Stimulated activated CD4-positive, alpha-beta T cell treated with anti-CD3 and anti-CD28 coated beads, Interleukin-2, amount 100 ng/mL, for 4 hours (primary cell): ENCODE measurements at places on chromosomes 5 and 9.

DNA sequence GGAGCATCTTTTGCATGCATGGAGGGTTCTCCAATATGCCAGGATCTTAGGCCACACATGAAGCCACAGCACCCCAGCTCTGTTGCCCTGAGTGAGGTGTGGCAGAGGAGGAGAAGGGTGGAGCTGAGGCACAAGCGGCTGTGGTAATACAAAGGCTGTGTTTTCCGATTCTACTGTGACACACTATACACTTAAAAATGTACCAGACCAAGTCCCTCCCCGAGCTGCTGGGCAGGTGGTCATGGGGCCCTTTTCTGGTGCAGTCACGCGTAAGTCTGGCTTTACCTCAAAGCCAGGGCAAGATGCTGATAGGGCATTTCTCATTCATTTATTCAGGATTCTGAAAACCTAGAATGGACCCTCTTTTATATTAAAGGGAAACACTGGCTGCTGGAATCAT lies 3.7 kb downstream of the ADGRV1 start:
- DNase-seq: no peak

GRCh38 chr5:107874795-107875194 lies 204.1 kb upstream of the EFNA5 start:
- DNase-seq: no peak

- DNase-seq: no peak
Measured at GRCh38 chr5:39473156-39473775, 48.5 kb upstream of the DAB2 start.

DNA sequence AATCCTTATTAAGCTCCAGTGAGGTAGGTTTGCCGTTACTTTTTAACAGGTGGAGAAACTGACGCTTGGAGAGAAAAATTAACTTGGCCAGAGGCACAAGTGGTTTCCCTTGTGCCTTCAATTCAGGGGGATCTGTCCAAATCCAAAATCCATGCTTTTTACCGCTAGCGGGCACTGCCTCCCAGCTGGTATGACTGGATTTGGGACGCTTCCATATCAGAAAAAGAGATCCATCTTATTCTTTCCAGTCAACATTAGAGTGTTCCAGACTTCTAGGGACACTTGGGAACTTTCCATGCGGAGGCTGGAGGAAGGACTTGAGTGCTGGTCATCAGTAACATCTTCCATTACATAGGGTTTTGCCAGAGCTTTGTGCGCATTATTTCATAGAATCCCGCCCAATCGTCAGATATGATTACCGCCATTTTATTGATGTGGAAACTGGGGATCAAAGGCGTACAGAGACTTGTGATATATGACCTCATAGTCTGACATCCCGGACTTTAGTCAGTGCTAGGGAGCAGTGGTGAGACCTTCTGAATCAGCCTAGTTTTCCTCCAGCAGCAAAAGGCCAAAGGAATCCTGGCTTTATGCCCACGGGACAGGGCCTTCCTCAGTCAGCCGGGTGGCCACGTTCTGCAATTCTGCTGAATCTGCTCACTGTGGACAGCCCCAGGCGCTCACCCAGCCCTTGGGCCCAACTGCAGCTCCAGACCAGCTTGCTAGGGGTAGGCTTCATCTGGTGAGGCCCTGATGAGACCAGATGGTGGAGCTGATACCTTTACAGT lies 1.1 kb upstream of the GNPDA1 start:
- DNase-seq: no peak

- no peak for DNase-seq
Measured at GRCh38 chr5:111668477-111669414, 88.2 kb downstream of the NREP start.

DNA sequence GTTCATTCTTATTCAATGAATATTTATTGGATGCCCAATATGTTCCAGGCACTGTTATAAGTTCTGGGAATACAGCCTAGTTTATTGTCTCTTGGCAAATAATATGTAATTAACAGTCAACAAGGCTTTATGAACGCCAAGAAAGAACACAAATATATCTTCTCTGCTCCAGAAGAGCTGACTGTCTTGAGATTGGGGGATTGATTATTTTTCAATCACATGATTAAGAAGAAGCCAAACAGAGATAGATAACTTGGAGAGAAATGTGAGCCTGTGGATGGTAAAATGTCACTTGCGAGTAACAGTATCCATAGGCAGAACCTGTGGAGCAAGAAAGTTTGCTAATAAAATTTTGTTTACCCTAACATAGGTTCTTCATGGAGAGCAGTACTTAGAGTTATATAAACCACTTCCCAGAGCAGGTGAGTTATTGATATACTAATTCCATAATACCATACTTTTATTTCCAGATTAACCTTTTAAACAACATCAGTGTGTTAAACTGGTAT lies 49.4 kb downstream of the HSD17B4 start:
- no peak for DNase-seq

GRCh38 chr5:759111-759751 lies 25.3 kb downstream of the ZDHHC11B start:
- DNase-seq: peak; percentile 18

GRCh38 chr9:91422758-91423711 lies 597 bp downstream of the NFIL3 start:
- peak; percentile 33 for DNase-seq

GRCh38 chr9:22114956-22115355 lies 105.9 kb upstream of the CDKN2B start:
- DNase-seq: no peak

- DNase-seq: no peak
Measured at GRCh38 chr5:50653946-50654345, 12.5 kb upstream of the PARP8 start.

GRCh38 chr5:111928511-111928910 lies 171.5 kb upstream of the NREP start:
- DNase-seq: no peak

GRCh38 chr9:76887951-76888350 lies 18.0 kb downstream of the PRUNE2 start:
- DNase-seq: no peak

- DNase-seq: no peak
Measured at GRCh38 chr5:152953788-152954483, 536.5 kb upstream of the GRIA1 start.

DNA sequence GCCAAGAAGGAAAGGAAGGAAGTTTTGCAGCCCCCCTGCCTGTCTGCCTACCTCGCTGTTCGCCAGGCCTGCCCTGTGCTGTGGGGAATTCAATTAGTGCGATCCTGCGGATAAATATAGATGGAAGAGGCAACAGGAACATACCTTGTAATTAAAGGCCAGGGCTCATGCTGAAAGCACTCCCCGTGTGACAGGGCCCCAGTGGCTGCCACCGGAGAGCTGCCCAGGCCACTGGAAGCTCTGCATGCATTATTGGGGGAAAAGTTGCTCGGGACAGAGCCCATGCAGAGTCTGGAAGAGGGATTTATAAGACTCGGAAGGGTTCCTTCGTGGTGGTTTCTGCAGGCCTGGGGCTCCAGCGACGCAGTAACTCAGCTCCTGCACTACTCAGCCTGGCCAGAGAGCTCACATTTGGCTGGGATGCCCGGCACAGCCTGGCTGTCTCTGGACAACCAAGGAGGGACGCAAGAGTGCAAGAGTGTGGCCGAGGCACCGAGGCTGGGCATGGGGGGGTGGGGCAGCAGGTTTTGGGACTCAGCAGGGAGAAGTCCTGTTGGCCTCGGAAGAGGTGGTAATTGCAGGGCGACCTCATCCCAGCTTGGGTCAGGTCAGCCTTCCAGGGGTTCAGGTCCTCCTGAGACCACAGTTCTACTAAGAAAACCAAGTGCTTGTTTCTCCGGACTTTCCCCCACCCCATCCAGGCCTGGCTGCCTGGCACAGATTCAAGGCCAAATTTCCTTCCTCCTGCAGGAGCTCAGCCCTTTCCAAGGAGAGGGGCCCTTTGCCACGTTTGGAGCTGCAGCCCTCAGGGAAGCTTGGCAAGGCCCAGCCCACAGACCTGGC lies 68.1 kb upstream of the GGTA1 start:
- DNase-seq: no peak

- no peak for DNase-seq
Measured at GRCh38 chr9:114431770-114432169, 44.0 kb upstream of the AKNA start.

DNA sequence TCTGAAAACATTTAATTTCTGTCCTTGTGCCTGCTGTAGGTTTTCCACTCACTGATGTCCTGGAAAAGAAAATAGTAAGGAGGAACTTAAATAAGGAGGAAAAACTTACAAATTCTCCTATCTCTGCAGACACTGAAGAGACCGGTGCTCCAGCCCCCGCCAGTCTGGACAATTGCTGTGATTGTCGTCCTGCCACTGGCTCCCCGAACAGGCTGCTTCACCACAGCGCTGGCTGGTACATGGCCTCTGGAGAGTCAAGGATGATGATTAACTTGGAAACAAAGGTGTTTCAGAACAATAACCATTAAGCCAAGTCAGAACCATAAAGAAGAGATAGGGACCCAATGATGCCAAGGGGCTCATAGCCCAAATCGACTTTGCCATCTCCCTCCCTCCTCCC lies 7.3 kb downstream of the PLAC8L1 start:
- DNase-seq: no peak

- DNase-seq: no peak
Measured at GRCh38 chr9:132424857-132425674, 15.1 kb downstream of the CFAP77 start.
